ENCODE measurements at places on chromosomes 5 and 9. TPM values are rescaled to one million over a fixed set of nuclear protein-coding genes. Genes with fewer than 3 reads are reported as not detected.

IDNK gene
- 6.3 TPM for total RNA-seq

EMB gene
- total RNA-seq = 21.5 TPM

CDO1 gene
- 27.7 TPM for total RNA-seq

- DNase-seq = no peak
Measured at GRCh38 chr5:107518190-107518589, 152.5 kb downstream of the EFNA5 start.

- no peak for DNase-seq
Measured at GRCh38 chr5:55604611-55605067, 69.9 kb upstream of the PLPP1 start.

DNA sequence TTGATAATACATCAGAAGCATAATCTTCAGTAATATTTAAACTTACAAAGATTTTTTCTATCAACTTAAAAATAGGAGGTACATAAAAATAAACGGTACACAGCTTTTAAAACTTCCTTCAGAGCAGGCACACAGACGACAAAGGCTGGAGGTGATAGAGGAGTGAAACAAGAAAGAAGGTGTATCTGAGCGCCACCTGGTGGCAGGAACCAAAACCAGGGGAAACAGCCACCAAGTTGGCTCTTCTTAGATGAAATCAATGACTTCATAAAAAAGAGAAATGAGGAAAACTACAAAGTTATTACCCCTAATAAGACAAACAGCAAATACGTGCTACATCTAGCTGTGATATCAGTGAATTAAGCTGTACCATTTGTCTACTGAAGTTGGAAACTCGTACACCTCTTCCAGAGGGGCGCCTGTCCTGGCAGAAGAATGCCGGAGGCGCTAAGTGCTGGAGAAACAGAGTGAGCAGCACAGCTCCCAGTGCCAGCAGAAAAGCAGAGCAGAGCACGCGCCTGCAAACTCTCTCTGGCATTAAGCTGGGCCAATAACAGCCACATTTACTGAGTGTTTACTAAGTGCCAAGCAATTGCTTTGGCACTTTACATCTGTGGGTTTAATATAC is 85.9 kb downstream of the SETX start:
- DNase-seq = peak; percentile 71

DNA sequence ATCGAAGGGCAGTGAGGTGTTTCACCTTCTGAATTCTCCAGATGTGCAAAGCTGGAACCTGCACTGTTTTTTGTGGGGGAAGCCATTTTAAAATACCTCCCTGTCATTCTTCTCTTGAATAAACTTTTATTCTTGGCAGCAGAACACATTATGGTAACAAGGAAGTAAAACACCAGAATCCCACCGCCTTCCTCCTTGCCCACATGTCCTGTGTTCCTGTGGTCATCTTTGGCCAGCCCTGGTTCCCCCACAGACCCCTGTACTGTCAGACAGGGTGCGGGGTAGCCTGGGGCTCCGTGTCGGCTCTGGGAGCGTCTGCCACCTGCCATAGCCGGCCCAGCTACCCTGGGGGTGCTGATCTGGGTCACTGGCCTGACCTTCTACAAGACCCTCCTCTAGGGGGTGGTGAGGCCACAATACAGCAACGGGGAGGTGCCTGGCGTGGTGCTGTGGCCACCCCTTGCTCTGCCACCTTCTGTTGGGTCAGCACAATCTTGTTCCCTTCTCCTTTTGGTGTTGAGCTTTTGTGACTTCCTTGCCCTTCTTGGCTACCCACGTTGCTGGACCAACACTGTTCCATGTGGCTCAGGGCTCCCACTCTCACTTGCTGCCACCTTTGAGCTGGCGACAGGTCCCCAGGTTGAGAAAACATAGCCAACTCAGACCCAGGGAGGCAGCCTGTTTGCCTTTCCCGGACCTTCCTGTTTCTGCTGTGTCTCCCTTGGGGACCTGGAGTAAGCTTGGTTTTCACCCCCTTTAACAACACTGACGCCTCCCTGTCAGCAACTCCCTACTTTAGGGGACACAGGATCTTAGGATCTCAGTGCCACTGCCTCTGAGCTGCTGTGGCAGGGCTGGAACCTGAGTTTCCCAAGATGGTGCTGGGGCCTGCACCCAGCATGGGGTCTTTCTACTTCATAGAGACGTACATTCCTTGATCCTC is 4.8 kb downstream of the WNK2 start:
- DNase-seq = no peak

All from aorta (tissue), 5 donors.